ENCODE measurements at places on chromosomes 2 and 18.

- no peak for DNase-seq
Observed at GRCh38 chr2:137764646-137765045, 199.6 kb upstream of the HNMT start.

- no peak for DNase-seq
Observed at GRCh38 chr2:88857951-88858411, 166.5 kb downstream of the RPIA start.

DNA sequence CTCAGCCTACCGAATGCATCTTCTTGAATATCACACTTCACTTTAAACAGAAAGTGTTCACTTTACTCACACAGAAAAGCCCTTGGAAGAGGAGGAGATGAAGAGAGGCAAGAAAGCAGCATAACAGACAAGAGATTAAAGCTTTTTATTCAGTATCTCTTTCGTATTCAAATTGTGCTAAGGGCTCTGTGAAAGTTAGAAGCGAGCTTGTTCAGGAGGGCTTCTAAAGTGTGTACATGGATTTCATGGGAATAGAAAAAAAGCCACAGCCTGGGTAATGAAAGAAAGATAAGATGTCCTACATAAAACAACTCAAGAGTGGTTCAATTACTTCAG lies 531.9 kb downstream of the TMEM182 start:
- no peak for DNase-seq

- DNase-seq, result no peak
Observed at GRCh38 chr18:34114996-34115395, 109.7 kb downstream of the NOL4 start.

DNA sequence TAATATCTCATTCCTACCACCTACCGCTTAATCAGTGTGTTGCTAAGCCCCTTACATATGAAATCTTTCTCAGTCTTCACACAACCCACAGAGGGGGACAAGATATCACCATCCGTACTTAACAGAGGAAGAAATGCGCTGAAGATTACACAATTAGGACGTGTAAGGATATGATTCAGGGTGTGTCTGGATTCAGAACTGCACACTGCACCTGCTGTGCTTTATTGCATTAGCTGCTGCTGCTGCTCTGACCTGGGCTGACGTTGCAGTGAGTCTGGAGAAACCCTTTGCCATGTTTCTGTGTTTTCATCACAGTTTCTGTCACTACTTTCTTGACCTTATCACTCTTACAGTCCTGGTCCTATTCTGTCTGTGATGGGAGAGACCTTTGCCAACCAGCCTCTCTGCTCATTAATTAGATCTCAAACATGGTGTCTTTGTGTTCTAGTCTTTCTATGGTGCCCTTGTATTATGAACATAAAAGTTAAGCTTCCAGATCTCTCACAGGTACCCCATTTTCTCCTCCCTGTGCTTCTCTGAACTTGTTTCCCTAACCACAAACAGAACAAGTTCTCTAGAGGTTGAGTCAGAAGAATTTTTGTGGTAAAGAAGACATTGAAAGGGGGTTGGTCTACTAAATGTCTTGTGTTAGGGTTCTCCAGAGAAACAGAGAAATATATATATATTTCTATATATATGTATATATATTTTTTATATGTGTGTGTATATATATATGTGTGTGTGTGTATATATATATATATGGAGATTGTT lies 92.9 kb upstream of the CYP1B1 start:
- DNase-seq, result no peak

DNA sequence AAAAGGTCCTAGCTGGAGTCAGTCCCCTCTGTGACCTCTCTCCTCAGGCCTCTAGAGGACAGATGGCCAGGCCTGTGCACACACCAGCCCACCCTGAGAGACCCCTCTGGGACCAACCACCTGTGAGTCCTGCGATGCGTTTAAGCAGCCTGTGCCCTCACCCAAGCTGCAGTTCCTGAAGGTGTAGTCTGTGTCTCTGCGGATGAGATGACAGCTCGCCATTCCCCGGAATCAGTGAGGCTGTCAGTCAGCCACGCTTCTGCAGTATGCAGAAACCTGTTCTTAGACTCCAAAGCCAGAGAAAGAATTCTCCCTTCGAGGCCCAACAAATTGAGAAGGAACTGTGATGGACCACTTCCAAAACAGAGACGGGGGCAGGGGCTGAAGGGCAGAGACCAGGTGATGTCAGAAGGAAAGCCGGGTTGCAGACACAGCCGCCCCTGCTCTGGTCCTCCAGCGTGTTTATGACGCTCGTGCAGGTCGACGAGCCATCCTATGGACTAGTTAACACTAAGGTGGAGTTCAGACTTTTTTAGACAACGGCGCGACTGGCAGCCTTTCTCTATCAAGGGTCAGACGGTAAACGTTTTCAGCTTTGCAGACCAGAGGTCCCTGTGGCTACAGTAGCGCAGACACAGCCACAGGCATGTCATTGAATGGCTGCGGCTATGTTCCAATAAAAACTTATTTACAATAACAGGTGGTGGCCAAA lies 10.2 kb downstream of the MTERF4 start:
- no peak for DNase-seq

GRCh38 chr18:63159590-63159989 lies 160.0 kb downstream of the BCL2 start:
- no peak for DNase-seq

- DNase-seq, result no peak
Observed at GRCh38 chr18:52610451-52611115, 270.6 kb downstream of the DCC start.

DNA sequence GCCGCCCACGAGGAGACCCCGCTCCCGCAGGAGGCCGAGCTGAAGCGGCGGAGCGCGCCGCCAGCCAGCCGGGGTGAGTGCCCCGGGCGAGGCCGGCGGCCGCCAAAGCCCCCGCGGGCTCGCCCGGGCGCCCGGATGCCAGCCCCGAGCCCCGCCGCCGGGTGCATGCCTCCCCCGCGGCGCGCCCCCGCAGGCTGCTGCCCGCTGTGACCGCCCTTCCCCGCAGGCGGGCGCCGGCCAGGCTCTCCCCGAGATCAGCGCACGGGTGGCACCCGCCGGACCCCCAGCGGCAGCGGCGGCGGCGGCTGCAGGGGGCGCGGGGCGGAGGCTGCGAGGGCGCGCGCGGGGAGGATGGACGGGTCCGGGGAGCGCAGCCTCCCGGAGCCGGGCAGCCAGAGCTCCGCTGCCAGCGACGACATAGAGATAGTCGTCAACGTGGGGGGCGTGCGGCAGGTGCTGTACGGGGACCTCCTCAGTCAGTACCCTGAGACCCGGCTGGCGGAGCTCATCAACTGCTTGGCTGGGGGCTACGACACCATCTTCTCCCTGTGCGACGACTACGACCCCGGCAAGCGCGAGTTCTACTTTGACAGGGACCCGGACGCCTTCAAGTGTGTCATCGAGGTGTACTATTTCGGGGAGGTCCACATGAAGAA lies 470 bp downstream of the KCNF1 start:
- DNase-seq, result no peak

DNA sequence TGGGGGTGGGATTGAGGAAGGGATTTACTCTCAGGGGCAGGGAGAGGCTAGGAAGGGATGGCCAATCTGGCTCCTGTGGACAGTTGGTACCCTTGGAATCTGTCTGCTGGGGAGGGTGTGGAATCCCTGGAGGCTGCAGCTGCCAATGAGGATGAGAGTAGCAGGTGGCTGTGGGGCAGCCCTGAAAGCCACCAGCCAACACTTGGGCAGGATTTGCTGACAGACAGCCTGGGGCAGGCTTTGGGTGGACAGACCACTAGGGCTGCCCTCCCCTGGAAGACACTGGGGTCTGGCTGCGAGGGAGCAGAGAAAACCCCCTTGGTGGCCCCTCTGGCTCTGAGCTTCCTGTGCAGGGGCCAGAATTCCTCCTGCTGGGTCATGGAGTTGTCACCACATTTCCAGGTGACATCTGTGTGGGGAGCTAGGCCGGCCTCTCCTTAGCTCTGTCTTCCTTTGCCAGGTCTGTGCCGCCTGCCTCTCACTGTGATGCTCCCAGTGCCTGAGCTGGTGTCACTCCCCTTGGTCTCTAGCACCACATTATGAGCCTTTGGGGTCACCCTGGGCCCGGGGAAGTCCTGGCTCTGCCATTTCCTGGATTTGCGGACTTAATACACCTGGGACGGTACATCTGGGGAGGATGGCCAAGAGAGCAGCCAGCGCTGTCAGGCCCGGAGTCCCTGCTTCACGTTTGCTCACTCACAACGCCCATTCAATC lies 13.4 kb upstream of the ARHGEF4 start:
- DNase-seq, result peak; percentile 70

DNA sequence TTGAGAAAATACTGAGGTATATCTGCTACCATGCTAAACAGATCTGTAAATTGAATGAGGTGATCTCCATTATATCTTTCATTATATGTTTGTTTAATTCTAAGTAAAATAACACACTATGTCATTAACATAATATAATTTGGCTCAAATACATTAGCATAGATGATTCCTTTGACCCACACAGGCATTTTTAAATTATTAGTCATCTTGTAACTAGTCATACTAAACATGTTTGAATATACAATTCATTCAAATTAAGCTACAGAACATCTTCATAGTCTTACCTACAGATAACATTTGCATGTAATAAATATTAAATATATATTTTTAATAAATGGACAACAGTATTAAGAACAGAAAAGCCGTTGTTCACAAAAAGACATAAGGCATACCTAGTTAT lies 52.7 kb upstream of the KYNU start:
- DNase-seq, result no peak

- DNase-seq, result no peak
Observed at GRCh38 chr2:112885506-112885902, 25.5 kb upstream of the IL37 start.

All from posterior cingulate gyrus (tissue), 11 donors.